ENCODE measurements at places on chromosomes 3 and 15.
A peak's percentile ranks its signal among the peaks of the same experiment; 100 is the strongest.

- no peak for DNase-seq
Measured at GRCh38 chr15:92407321-92407720, 13.6 kb downstream of the ST8SIA2 start.

GRCh38 chr3:53244271-53244670 is 11.6 kb downstream of the TKT start:
- no peak for DNase-seq

DNA sequence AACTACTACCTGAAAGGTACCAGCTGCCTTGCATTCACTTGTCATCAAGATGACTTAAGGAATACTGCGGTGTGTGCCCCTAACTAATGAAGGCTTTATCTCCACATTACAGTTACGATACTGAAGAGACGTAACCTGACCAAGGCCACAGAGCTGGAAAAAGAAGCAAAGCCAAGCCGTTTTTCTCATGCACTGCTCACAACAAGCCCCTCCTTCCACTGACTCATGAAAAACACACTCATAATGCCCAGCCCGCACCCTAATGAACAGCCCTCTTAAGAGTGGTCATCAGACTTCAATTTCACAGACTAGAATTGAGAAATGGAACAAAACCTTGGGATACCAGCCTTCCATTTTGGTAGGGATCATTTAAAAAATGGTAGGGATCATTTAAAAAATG is 11.6 kb downstream of the PSMD6 start:
- peak; percentile 28 for DNase-seq

- DNase-seq: no peak
Measured at GRCh38 chr15:40776537-40777141, 6.9 kb downstream of the C15orf62 start.

- no peak for DNase-seq
Measured at GRCh38 chr3:186121968-186122367, 13.1 kb upstream of the ETV5 start.

- DNase-seq: no peak
Measured at GRCh38 chr3:38120693-38121450, 16.1 kb downstream of the ACAA1 start.

DNA sequence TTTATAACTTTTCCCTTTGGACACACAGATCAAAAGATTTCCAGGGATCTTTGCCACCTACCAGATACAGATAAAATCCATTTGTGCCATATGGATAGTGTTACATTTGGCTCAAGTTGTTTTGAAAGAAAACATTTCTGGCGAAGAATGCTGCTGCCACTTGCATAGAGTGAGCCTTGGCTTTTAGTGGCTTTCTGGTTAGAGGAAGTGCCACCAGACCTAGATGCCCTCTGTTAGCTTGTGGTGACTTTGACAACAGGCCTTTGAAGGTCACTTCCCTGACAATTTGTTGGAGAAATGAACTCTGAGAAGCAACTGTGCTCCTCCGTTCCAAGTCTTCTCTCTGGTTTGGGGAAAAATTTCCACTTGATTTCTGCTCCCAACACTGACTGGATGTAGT is 158.0 kb downstream of the CHST2 start:
- DNase-seq: no peak

- DNase-seq: no peak
Measured at GRCh38 chr15:75869446-75869845, 26.2 kb downstream of the UBE2Q2 start.

GRCh38 chr3:112908252-112908651 is 61.6 kb upstream of the CD200R1L start:
- DNase-seq: no peak

DNA sequence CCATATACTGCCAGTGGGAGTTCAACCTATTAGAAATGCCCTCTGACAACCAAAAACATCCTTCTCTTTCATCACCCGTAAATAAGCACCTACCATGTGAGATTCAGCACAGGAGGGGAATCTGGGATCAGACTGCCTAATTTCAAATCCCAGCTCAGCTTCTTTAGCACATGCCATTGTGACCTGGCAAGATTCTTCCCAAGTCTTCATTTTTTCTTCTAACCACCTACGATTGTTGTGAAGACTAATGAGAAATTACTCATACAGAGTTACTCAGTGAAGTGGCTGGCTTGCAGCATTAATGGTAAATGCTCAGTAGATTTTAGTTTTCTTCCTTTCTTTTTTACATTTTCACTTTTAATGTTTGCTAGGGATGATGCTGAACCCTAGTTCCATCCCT is 176.7 kb downstream of the PDZRN3 start:
- peak; percentile 56 for DNase-seq

DNA sequence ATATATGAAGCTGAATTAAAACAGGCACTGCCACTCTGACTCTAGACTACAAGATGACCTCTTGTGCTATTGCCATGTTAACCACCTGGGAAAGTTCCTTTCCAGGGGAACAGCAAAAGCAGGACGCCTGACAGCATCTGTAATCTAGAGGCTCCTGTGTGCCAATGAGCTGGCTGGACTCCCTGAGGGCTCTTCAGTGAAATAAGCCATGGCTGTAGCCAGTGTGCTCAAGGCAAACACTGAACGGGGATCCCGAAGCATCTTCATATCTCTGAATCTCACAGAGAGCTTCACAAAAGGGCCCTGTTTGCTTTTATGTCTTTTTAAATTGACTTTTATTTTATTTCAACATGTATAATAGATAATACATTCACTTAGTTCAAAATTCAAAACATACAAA is 57.2 kb downstream of the BFSP2 start:
- no peak for DNase-seq

DNA sequence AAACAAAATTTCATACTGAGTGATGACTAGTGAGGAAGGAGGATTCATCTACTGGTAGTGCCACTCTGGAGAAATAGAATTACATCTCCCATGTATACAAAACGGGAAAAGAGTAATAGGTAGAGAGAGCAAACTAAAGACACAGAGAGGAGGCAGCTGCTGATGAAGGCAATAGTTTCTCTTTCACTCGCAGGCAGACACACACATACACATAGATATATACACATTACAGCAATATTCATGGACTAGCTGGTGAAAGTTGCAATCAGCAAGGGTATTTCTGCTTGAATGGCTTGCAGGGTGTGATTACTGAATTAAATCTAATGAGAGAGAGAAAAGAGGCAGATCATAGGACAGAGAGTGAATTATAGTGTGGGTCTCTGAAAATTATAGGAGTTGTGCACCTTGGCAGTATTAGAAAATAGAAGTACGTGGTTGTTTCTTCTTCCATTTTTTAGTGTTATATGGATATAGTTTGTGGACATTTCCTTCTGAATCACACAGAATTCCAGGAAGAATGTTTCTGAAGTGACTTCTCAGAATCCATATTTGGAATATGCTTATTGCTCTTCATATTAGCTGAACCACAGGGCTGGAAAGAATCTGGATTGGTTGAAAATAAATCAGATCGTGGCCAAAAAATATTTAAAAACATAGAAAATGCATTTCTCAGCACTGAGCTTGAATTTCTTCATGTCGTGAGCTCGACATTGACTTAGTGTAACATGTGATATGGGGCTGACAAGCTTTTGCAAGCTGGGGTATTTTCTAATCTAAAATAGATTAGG is 991.2 kb downstream of the TUSC7 start:
- DNase-seq: peak; percentile 75

GRCh38 chr3:172448661-172449465 is 607 bp upstream of the GHSR start:
- DNase-seq: no peak

GRCh38 chr3:64214381-64215018 is 10.8 kb downstream of the PRICKLE2 start:
- DNase-seq: peak; percentile 61

- peak; percentile 25 for DNase-seq
Measured at GRCh38 chr3:141625506-141625905, 112.6 kb upstream of the RNF7 start.

GRCh38 chr3:94011233-94011711 is 17.1 kb downstream of the STX19 start:
- DNase-seq: no peak

DNA sequence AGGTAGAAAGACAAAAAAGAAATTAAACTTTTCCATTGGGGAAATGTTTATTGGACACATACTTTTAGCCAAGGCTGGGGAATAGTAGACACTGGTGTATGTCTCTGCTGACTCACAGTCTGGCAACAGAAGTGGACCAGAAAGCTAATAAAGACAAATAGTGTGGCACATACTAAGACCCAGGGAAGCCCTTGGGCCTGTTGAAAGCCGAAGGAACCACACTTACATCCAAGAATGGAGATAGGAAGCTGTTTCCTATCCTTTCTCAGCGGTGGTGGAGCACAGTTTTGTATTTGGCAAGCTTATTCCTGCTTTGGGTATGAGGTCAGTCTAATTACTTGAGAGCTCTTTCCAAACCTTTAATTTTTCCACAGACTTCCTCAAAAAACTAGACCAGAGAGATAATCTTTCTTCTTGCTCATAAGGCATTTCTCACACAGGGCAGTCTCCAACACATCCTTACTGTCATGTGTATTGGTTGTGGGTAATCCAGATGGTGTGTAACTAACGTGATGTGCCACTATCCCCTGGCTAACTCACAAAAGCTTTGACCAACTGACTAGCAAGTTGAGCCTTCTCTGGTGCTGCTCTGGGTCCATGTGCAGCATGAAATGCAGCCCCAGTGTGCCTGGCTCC is 279.1 kb upstream of the IGF1R start:
- DNase-seq: no peak

- no peak for DNase-seq
Measured at GRCh38 chr3:17737591-17737990, 4.8 kb downstream of the TBC1D5 start.

GRCh38 chr3:192408007-192408646 is 319.2 kb downstream of the FGF12 start:
- DNase-seq: peak; percentile 2

DNA sequence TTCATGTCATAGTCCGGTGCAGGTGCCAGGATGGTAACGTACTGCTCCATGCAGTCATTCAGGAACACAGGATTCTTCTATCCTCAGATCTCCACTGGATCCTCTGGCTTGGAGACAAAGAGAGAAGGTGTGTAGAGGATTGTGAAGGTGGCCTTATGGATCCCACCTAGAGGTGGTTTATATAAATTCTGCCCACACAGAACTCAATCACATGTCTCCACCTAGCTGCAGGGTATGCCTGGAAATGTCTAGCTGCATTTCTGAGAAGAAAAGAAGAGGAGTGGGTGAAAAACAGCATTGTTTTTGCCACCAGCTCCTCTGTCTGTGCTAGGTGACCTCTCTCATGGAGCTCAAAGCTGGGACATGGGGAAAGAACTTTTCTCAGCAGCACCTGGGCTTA is 478.7 kb downstream of the PDCD6IP start:
- no peak for DNase-seq

GRCh38 chr3:173354124-173354523 is 43.4 kb upstream of the NLGN1 start:
- DNase-seq: no peak

DNA sequence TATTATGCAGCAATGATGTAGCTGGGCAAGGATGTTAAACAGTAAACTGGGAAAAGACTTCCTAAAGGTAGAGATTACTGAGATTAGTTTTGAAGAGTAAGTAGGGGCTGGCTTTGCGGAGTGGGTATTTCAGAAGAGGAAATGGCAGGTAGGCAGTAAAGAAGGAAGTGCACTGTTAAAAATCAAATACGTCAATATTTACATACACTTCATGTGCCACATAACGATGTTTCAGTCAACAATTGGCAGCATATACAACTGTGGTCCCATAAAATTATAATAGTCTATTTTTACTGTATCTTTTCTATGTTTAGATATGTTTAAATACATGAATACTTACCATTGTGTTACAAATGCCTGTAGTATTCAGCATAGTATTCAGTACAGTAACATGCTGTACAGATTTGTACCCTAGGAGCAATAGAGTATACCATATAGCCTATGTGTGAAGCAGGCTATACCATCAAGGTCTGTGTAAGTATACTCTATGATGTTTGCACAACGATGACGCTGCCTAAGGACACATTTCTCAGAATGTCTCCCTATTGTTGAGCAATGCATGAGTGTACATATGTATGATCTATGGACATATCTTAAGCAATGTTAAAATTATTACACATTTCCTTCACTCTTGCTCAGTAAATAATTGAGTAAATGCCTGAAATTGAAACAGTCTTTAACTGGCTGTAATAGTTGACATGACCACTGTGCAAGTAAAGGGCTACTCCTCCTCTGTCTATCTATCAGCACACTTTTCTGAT is 196.7 kb downstream of the ISL2 start:
- DNase-seq: peak; percentile 10

GRCh38 chr3:149941186-149941585 is 29.5 kb downstream of the PFN2 start:
- peak; percentile 62 for DNase-seq

GRCh38 chr15:74176262-74177214 is 3.0 kb downstream of the ISLR start:
- peak; percentile 44 for DNase-seq

DNA sequence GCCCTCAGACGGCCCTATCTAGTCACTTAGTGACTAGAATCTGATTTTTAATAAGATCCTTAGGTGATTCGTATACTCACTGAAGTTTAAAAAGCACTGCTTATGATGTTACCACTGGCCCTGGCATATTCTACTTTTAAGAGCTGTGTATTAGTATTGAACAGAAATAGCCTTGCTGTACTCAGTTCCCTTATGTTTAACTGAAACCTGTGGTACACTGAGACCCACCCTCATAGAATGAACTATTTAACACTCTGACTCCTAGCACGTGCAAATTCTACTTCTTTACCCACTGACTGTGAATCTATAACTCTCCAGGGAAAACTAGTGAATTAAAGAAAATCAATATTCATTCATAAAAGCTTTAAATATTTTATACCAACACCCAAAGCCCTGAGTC is 108.9 kb downstream of the CCNL1 start:
- DNase-seq: no peak

GRCh38 chr3:29410660-29411405 is 130.0 kb downstream of the RBMS3 start:
- DNase-seq: peak; percentile 47

GRCh38 chr3:42345811-42346210 is 64.6 kb downstream of the LYZL4 start:
- no peak for DNase-seq

DNA sequence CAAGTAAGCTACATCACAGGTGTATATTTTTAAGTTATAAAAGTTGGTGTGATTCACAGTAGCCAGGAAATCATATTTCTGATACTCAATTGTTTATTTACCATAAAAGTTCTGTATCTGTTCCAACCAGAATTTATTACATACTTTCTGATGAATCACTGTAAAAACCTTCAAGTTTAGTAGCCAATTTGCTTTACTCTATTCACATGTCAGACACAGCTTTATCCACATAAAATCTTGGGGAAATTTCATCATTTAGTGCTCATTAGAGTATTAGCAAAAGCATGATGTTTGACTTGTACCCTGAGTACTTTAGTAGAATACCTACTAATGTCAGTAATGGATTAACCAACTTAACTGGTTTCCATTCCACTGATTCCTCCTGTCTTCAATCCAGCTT is 249.8 kb downstream of the POLQ start:
- no peak for DNase-seq

Measured in fibroblast of skin of right biceps (primary cell).